RPMI7951 (cell line): ENCODE measurements at places on chromosomes 16 and 17. TPM values are rescaled to one million over a fixed set of nuclear protein-coding genes. Genes with fewer than 3 reads are reported as not detected.

- no peak for DNase-seq
Measured at GRCh38 chr17:66063686-66064085, 128.2 kb downstream of the CEP112 start.

DNA sequence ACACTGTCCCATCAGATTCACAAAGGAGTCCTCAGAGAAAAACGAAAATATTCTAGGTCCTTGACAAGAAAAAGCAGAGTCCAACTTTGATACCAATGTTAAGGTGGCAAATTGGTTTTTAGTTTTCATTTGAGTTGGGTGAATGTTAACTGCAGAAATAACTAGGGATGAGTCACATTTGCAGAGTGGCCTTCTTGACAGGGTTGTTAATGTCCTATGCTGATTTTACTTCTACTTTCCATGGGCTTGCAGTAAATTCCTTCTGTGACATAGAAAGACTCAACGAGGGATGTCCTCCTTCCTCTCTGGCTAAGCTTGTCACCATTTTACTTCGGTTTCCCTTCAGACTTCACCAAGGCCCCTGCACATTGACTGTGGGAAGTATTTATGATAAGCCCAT, 47.2 kb upstream of the ICAM2 start:
- DNase-seq = no peak

DNA sequence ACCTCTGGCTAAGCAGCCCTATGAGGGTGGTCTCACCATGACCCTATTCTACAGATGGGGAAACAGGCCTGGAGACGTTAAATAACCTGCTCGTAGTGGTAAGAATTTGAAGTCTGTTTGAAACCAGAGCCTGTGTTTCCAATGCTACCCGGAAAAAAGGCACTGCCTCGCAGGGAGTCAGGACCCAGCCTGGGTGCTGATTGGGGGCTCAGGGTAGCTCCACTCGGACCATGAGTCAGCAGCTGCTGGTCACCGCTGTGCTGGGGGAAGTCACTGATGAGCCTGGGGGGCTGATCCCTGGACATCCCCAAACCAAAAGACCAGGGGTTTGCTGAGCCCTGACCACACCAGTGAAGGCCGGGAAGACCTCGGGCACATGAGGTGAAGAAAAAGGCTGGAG, 9.4 kb upstream of the PLD6 start:
- DNase-seq = no peak

LLGL2 gene
- 0.49 and 1.2 TPM in 2 replicates for total RNA-seq

GRCh38 chr16:15452246-15452855, 18.0 kb downstream of the BMERB1 start:
- DNase-seq = no peak

DNA sequence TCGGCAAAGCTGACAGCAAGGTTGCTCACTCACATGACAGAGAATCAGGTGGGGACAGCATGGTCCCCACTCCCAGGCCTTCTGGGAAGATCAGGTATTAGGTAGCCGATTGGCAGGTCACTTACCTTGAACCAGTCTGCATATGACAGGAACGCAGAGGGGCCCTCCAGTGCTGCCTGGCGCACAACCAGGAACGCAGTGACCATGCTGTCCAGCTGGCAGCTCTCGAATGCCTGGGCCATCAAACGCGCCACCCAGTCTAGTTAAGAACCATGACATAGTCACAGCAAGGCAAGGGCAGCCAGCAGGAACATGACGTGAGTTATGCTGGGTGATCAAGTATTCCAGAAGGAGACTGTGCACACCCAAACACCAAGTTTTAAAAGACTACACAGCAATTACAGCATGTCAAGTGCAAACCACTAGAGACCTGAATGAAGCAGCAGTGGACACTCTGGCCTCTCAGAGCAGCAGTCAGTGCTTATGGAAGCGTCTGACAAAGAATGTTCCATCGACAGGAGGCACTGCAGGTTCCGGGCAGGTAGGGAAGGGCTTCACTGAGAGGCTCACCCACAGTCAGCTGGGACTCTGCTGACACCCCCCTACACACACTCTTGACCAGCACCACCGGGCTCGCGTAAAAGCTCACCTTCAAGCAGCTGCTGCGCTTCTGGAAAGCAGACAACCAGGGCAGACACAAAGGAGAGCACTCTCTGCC, 25.0 kb downstream of the FANCA start:
- no peak for DNase-seq

DNA sequence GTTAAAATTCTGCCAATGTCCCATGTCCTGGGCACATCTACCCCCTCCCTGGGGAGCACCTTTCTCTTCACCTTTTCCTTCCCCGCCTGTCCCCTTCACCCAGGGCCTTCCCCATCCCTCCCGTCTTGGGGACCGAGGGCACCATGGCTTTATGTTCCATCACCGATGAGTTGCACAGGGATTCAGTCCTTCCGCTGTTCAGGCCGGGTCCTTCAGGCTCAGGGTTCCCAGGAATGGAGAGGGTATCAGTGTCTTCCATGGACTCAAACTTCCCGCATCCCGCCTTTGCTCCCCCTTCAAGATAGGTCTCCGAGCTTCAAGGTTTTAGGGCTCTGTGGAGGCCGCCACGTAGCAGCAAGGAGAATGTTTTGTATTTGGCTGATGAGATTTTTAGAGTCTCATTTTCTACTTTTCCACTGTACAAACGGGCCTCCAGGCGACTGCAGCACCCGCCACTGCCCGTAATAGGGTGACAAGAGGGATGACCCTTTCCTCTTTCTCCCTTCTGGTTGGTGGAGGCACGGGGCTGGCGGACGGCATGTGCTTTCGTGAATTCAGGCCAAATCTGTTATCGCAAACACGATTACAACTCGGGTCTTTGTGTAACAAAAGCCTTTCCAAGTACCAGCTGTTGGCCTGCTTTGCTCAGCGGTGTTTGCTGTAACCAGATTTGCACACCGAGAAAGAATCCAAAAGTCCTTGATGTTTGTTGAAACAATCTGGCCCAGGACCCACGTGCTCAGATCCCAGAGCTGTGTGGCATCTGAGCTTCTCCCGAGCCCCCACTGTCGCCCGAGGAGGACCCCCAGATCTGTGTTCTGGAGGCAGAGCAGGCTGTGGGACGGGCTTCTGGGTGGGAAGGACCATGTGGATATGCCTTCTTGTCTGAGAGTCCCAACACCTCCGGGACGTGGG, 236.3 kb downstream of the SEC14L1 start:
- no peak for DNase-seq

KRTAP29-1 gene
- not detected in 2 replicates for total RNA-seq

DOC2A gene
- total RNA-seq = 1.1 TPM in 1 of 2 replicates, not detected in the other

MMD gene
- 59.8 and 73.4 TPM in 2 replicates for total RNA-seq

- no peak for DNase-seq
Measured at GRCh38 chr16:85838381-85838780, 38.9 kb downstream of the COX4I1 start.

- DNase-seq = no peak
Measured at GRCh38 chr16:21953541-21953902, 361 bp downstream of the UQCRC2 start.

- DNase-seq = no peak
Measured at GRCh38 chr16:12268606-12269005, 292.1 kb downstream of the SNX29 start.

VAMP2 gene
- 2.0 and 2.1 TPM in 2 replicates for total RNA-seq

GRCh38 chr17:50629902-50630301, 4.8 kb upstream of the ABCC3 start:
- no peak for DNase-seq

GRCh38 chr17:34579017-34579946, at the start of gene TMEM132E:
TSS of gene TMEM132E (plus strand) at chr17:34579582. CDS start at chr17:34581077, 1,495 bp downstream.
- no peak for DNase-seq

DNA sequence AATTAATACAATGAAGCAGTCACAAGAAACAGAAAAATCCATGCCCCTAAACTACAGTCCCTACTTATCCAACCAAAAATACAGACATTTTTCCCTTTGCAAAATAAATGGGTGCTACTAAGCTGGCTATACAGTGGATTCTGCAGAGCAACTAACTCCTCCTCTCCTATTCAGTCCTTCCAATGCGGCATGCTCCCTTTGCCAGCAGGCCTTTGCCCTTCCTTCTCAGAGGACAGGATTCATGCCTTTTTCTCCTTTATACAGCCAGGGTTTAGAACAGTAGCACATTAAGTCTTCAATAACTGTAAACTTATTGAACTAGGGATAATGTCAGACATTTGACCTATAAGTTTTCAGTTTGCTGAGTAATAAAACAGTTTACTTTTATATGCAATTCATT, 70.2 kb downstream of the SMURF2 start:
- no peak for DNase-seq

RNF222 gene
- not detected in 2 replicates for total RNA-seq
